ENCODE measurements at places on chromosomes 4 and X. TPM values are rescaled to one million over a fixed set of nuclear protein-coding genes. Genes with fewer than 3 reads are reported as not detected.

KLHL34 gene
- total RNA-seq: 0.16 TPM

UNC5C gene
- total RNA-seq: not detected

RNF212 gene
- total RNA-seq: 1.2 TPM

GLUD2 gene
- 0.80 TPM for total RNA-seq

HSFX2 gene
- total RNA-seq: 0.53 TPM

GLRA2 gene
- not detected for total RNA-seq

GCNA gene
- 4.3 TPM for total RNA-seq

NAA11 gene
- not detected for total RNA-seq

DNA sequence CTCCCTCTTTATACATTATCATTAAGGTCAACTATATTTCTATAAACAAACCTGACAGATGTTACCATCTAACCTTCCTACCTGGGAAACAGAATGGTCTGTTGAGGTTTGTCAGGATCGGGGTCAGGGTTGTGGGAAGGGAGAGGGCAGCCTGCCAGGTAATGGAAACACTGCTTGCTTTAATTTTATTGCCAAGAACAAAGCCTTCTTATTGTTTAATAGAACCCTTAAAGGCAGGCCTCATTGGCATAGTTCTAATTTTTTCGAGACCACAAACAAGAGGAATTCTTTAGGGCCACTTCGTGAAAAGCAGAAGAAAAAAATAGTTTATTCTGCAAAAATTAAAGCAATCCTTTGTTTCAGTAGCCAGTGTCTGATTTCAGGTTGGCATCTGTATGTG is 113.2 kb downstream of the MID1 start:
- DNase-seq: no peak

DNA sequence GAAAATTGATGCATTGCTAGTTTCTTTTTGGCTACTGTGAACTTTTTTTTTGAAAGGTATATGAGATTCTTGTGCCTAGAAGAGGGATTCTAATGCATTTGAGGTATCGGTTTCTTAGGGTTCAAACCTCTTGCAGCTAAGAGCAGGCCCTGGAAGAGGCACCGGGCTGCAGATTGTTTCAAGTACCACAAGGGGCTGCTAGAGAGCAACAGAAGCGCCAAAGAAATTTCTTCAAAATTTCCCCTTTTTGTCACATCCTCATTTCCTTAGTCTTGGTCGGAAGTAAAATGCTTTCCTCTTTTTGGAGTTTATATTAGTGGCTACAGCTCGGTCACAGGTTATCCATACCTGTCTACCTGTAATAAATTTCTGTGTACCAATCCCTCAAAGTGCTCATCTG is 89.8 kb downstream of the PDGFRA start:
- DNase-seq: no peak

- no peak for DNase-seq
These were observed 1066.9 kb upstream of the TENM3 start for GRCh38 chr4:181176306-181176705.

GRCh38 chrX:1327651-1328304 is 8.8 kb upstream of the IL3RA start:
- no peak for DNase-seq

GRCh38 chr4:37650481-37650880 is 35.7 kb downstream of the RELL1 start:
- DNase-seq: no peak

GRCh38 chrX:11750046-11750445 is 8.0 kb upstream of the MSL3 start:
- no peak for DNase-seq

DNA sequence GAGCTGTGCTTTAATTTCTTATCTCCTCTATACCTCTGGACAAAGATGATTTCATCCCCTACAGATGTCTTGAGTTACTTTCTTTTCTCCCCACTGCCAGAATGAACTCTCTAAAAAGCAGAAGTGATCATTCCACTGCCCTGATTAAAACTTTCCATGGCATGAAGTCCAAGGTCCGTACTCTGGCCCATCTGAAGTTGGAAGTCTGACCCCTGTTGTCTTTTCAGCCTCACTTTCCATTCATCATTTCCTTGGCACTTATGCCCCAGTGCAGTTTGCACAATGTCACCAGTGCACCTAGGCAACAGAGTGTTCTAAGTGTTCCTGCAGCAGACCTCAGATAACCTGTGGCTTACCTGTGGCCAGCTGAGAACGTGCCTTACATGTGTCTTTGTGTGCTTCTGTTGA is 242.4 kb downstream of the FRAS1 start:
- DNase-seq: no peak

- no peak for DNase-seq
These were observed 78.4 kb downstream of the REPS2 start for GRCh38 chrX:17024886-17025285.

- no peak for DNase-seq
These were observed 114.9 kb upstream of the GPRIN3 start for GRCh38 chr4:89422441-89422990.

- DNase-seq: peak; percentile 15
These were observed 6.3 kb downstream of the ZBTB49 start for GRCh38 chr4:4296283-4296846.

DNA sequence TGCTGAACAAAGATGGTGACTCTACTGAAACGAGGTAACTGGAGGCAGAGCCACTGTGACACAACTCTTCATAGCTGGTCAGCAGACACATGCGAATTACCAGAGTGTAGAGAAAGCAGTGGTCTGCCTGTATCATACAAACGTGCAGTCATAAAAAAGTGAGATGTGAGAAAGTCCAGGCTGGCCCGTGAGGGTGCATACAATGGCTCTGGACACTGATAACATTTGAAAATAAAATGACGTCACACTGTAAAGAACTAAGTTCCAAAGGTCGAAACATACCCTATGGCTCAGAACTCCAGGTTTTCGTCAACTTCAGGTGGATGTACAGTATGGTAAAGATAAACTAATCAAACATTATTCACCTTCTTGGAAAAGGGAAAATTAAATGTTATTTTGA is 95.7 kb downstream of the SHISA3 start:
- no peak for DNase-seq

- DNase-seq: no peak
These were observed 65.7 kb downstream of the SHROOM2 start for GRCh38 chrX:9851890-9852289.

GRCh38 chr4:77073106-77073809 is 2.5 kb downstream of the CCNI start:
- DNase-seq: no peak

DNA sequence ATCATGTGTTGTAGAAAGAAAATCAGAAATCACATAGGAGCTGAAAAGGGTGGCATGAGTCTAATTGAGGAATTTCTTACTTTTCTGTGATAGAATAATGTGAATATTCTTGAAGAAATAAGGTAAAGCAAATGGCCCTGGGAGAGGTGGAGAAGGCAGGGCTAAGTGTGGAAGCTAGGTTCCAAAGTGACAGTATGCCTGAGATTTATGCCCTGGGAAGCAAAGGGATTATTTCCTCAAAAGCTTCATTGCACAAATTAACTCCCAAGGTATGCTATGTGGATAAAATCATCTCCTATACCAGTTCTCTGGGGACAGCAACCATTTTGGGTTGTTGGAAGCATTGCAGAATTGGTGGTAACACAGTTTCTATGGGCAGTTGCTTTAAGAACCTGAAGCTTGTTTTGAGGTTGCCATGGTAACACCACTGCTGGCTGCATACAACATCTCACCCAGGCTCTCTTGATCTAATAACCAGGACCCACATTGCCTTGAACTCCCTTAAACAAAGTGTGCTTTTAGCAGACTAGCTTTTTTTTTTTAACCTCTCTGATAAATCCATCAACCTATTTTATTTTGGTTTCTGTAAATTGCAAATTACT is 21.0 kb downstream of the MAOA start:
- DNase-seq: no peak

DNA sequence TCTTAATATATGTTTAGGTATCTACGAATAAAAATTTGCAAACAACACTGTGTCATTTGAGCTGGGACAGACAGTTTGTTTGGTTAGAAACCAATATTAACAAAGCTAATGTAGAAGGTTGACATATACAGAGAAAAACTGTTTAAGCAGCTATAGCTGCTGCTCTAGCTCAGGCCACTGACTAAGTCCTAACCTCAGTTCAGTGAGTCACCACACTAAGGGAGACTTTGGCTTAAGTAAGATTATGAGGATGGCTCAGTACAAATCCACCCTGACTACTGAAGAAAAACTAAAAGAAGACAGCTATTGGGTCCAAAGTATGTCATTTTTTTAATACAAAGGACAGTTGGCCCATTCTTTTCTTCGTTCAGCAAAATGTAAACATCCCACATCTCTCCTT is 717.3 kb upstream of the ACTRT1 start:
- no peak for DNase-seq

GRCh38 chr4:102593147-102593546 is 92.0 kb downstream of the NFKB1 start:
- no peak for DNase-seq

GRCh38 chr4:18593297-18594002 is 571.9 kb upstream of the LCORL start:
- DNase-seq: peak; percentile 51

DNA sequence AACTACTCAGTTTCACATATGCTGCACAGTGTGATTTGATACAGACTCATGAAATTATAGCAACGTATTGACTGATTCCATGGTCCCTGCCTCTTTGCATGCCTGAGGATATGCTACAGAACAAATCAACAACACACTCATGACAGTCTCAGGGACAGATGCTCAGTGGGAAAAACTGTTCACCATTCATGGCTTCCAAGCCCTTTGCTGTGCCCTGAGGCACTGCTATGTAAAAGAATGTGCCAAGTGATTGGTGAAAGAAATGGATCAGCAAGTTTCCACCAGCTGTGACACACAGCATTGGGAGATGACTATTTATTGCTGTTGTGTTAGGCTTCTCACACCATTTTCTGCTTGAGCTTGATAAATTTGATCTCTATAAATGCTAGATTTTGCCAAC is 825.6 kb upstream of the INTU start:
- no peak for DNase-seq

- no peak for DNase-seq
These were observed 950.2 kb upstream of the TENM3 start for GRCh38 chr4:181293014-181293413.

- no peak for DNase-seq
These were observed 21.9 kb downstream of the PTTG2 start for GRCh38 chr4:37981844-37982720.

GRCh38 chr4:153143527-153144348 is 60.5 kb upstream of the TRIM2 start:
- no peak for DNase-seq

GRCh38 chrX:119292445-119292844 is 56.4 kb downstream of the PGRMC1 start:
- no peak for DNase-seq

- no peak for DNase-seq
These were observed 94.4 kb downstream of the PHKA2 start for GRCh38 chrX:18889346-18890048.

- DNase-seq: no peak
These were observed 1.9 kb downstream of the UBE2K start for GRCh38 chr4:39699687-39700409.
